ENCODE measurements at places on chromosomes 2 and 18.
A peak's percentile ranks its signal among the peaks of the same experiment; 100 is the strongest.

GRCh38 chr2:80971-81736, 34.8 kb upstream of the FAM110C start:
- DNase-seq = no peak

GRCh38 chr18:34248727-34249126, 24.0 kb upstream of the NOL4 start:
- DNase-seq = no peak

DNA sequence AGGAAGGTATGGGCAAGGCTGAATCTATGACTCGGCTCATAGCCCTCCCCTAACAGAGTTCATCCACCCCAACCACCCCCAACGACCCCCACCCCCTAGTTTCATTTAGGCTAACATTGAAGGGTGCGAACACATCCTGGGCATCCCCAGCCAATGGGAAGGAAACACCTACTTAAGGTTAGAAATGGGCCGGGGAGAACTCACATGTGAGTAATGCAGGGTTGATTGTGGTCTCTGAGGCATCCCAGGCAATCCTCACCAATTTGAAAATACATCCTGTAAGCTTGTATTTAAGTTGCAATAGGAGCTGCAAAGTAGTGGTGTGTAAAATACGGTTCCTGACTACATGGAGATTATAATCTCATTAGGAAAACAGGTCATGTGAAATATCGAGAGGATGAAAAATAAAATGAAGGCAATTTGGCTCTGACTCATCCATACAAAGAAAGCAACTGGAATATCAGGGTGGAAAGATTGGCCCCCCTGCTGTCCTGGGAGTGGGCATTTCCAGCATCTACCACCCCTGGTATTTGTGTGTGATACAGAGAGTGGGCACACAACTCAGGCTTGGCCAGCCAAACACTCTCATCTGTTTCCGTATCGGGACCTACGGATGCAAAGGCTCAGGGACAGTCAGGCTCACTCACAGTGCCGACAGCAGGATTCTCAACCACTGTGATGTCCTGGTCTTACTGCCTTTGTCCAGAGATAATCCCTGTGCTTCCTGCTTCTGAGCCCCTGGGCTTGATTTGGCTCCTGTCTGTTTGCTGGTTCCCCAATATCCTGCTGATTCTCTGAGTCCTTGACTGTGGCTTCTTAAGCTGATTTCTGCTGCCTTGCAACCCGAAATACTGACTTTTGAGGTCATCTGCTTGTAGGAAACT, 90.0 kb upstream of the NCKAP5 start:
- DNase-seq = no peak

DNA sequence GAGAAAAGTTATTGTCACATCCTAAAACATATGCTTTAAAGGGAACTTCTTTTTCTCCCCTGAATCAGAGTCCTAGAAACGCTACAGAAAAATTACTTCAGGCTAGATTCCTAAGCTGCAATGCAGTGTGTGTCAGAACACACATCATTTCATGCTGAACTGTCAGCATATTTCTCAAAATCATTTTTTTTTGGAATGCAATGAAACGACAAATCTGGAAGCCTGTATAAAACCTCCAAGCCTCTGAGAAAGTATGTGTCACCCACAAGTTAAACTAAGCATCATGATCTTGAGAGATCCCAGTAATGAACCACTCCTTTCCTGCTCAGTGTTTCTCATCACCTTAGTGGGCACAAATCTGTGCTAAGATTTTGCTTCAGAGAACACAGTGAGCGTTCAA, 276.2 kb downstream of the ZNF521 start:
- DNase-seq = no peak

GRCh38 chr2:150188177-150188576, 299.3 kb downstream of the RND3 start:
- DNase-seq = no peak

DNA sequence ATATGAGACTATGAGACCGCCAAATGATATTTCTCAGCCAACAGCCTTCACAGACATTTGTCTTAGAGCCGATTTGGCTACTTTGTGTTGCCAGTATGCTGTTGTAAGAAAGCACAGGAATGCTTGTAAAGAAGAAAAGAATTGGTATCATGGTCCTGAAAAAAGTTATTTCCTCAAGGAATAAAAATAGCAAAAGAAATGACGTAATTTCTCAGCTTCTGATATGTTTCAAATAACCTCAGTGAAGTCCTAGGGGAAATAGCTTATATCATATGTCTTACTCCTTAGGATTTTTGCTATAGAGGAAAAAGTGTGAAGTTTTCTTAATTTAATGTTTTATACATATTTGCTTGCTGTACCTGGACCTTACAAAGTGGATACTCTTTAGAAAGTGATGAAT, 23.0 kb downstream of the SCN1A start:
- no peak for DNase-seq

GRCh38 chr2:162581959-162582798, 238.2 kb downstream of the GCA start:
- DNase-seq = no peak

- DNase-seq = no peak
Observed at GRCh38 chr2:120910164-120910563, 174.5 kb downstream of the GLI2 start.

DNA sequence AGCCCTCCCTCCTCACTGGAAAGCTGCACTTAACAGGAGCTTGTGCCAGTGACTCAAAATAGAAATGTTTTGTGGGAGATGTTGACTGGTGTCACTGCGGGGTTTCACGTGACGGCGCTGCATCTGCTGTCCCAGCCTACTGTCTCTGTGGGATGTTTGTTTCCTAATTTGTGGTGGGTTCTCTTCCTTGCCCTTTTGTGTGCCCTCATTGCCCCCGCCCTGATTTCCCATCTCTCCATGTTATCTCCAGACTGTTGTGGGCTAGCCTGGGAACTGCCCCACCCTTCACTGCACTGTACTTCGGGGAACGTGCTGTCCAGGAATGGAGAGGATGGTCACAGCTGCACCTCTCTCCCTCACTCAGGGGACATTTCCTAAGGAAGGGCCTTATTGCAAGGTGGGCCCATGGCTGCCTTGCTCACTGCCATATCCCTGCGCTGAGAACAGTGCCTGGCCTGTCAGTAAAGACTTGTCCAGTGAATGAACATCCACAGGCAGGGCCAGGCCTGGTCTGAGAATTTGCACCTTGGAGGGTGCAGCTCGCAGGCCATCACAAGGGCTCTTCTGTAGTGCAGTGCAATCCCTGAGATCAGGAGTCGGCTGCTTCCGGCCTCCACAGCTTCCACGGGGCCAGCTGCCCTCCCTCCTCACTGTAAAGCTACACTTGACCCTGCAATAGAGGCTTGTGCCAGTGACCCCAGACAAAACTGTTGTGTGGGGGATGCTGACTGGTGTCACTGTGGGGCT, 18.1 kb downstream of the ZAP70 start:
- no peak for DNase-seq

DNA sequence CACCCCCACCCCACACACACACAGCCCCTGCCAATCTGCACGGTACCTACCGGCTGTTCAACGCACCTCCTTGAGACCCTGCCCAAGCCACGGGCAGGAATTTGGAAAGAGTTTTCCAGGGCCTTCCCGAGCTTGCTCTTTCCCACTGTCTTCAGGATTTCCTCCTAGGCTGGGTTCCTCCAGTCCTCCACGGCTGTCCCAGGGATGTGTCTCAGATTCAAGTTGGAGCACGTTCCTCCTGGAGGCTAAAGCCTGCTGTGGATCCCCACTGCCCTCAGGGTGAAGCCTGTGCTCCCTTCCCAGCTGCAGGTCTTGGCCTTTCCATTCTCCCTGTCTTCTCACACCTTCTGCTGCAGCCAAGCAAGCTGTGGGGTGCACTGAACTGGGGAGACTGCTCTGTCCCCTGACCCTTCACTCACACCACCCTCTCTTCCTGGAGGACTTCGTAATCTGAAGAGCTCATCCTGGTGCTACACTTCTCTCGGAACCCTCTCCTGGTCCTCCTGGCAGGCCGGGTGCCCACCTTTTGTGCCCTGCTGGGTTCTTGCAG, 54.9 kb upstream of the HS6ST1 start:
- DNase-seq = no peak

- peak; percentile 50 for DNase-seq
Observed at GRCh38 chr2:238061315-238062202, 758 bp downstream of the SCLY start.

DNA sequence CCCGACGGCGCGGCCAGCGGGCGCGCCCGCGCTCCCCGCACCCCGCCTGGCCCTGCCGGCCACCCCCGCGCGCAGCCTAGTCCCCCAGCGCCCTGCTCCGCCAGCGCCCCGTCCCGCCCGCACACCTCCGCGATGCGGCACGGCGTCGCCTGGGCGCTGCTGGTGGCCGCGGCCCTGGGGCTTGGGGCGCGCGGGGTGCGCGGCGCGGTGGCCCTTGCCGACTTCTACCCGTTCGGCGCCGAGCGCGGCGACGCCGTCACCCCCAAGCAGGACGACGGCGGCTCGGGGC, 232 bp downstream of the SNED1 start:
- DNase-seq = no peak

DNA sequence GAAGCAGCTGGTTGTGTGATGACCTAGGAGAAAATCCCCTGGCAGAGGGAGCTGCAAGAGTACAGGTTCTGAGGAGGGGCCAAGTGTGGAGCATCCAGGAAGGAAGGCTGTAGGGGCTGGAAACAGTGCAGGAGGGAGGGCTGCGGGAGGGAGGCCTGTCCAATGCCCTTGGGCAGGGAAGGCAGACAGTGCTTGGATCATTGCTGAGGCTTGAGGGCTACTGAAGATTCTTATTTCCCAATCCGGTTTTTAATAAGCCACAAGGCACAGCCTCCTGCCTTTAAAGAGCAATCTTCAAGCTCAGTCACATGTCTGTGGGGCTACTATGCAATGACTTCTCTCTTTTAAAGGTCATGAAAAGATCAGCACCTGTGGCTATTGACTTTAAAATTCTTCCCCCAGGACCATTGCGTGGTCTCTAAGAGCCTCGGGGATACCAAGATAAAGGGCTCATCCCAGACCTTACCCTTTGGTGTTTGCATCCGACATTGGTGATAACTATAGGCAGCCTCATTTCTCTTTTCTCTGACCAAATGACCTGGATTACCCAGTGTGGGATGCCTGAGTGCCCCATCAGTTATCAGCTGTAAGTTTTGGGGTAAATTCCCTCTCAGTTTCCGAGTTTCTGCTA, 149.6 kb downstream of the DOCK10 start:
- DNase-seq = no peak

DNA sequence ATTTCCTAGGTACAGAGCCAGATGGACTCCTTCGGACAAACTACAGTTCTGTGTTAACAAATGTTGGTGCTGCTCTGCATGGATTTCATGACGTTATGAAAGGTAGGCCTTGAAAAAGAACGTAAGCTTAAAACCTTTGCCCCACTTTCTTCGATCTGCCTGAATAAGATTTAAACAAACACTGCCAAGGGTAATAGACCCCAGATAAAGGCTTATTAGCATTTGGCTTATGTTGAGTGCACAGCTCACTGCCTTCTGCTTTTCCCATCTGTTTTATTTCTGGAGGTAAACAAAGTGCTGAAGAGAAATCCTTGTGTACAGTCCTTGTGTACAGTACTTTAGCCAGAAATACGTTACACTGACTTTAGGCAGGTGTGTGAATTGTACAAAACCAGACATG, 50.0 kb upstream of the STON1 start:
- no peak for DNase-seq

DNA sequence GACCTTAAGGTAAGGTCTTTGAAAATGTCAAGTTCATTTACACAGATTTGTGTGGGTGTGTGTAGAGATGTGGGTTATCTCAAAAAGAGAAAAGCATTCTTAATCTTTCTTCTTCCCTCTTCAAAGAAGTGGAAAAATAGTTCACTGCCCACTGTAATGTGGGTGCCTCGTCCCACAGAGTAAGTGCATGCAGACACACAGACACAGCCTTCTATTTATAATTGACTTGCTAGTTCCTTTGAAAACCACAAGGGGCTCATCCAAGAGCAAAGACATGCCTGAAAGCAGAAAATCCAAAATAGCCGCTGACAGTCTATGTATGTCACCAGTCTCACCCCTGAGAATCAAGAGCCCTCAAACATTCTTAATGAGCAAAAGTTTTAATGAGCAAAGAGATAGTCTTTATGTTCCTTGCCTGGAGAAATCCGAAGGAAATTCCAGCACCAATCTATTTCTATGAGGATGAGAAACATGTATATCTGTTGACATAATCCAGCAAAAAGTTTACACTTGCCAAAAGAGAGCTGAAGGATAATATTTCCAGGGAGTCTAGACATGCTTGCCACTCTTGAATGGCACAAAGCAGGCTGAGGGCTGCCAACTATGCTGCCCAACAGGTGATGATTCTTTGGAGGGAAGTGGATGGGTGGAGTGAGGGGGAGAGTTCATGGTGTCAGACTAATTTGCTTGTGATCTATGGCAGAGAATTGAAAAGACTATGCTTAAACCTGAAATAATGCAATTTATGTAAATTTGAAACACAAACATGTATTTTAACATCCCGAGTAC, 93.9 kb downstream of the ACVR1 start:
- DNase-seq = no peak

DNA sequence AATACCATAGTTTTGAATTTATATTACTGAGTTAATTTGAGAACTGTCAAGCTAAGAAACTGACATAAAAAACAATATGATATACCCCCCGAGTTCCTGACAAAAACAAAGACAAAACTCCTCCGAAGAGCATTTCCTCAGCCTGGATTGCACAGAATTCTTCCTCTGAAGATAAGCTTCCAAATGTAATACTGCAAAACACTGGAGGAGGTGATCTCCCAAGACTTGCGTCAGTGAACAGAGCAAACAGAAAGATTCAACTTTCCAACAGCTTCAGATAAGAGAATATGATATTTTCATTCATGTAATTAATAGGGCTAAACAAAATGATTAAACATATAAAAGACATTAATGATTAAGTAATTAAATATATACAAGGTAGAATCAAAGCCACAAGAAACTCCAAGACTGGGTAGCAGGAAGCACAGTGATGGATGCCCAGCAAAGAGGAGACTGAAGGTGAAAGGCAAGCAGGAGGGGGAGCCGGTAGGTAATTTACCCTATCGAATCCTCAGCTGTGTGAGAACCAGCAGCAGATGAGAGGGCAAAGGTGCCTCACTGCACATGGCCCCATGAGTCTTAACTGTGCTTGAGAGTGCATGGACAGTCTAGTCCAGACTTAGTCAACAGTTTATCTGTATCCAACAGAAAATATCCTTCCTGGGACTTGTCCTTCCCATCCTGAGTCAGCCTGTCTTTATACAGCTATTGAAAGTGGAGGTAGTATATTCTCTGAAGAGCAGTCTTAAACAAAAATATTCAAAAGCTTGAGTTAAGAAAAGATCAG, 18.3 kb upstream of the SERPINB3 start:
- no peak for DNase-seq

DNA sequence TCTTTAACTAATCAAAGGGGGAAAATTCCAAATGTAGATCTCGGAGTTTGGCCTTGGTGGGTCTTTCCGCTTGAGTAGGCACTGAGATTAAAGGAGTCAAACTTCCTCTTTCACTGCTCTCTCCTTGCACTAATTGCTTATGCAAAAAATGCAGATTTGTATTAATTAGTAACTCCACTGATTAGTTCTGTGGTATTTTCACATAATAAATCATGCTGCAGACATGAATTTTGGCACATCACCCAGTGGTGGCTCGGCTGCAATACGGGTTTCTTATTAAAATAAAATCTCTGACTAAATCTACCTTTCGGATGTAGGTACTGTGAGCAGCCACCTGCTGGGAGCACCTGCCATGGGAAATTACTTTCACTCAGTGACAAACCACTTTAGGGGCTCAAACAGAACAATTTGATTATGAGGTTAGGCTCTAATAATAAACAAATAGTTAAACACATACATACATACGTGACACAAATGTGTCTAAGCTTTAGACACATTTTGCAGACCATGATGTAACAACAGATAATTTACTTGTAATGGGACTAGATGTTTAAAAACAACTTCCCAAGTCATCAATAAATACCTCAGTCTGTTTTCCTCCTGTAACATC, 6.4 kb upstream of the NEUROD1 start:
- DNase-seq = no peak

- DNase-seq = no peak
Observed at GRCh38 chr2:101850450-101850849, 141.3 kb upstream of the IL1R2 start.

Measured in CD4-positive, alpha-beta T cell treated with Interleukin-17A for 4 hours (primary cell).